ENCODE measurements at places on chromosomes 5 and 9.

- DNase-seq = no peak
Measured at GRCh38 chr9:70959366-70959765, 162.1 kb downstream of the TRPM3 start.

GRCh38 chr9:136186386-136186785 lies 18.5 kb downstream of the LHX3 start:
- DNase-seq = no peak

DNA sequence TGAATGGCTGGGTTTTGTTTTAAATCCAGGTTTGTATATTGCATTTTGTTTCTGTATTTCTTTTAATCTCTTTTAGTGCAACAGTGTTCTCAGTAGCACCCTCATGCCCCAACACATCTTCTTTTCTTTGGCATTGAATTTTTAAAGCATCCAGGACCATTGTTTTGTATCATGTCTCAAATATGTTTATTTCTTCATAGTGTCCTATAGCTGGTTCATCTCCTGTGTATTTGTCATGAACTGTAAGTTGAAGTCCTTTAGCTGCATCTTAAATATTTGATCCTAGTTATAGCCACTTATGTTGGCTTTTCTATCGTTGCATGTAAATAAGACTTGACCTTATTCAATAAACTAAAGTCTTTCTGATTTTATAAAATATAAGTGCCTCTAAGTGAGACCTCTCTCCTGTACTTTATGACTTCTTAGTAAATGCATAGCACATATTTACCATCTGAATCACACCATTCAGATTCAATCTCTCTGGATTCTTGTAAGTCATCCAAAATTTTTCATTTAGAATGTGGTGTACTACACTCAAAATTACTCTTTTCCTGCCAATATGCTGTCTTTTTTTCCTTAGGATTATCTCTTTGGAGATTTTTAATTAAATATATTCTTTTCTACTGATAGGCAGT lies 21.0 kb upstream of the ERCC6L2 start:
- no peak for DNase-seq

- no peak for DNase-seq
Measured at GRCh38 chr9:2420543-2420942, 201.0 kb upstream of the VLDLR start.

DNA sequence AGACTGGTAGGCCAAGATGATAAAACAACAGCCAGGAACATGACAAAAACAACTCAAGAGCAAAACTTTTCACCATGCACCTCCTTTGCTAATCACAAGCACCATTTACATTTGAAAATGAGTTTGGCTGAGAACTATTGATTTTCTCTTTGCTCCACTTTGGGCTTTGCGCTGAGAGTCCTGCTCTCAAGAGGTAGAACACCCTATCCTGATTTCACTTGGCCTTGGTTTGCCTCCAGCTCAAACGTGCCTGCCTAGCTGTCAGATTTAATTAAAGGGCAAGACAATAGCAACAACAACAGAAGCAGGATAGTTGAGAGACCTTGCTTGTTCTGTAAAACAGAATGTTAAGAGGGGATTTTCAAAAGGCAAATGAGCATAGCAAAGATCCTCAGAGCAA lies 128.2 kb upstream of the ASTN2 start:
- no peak for DNase-seq

DNA sequence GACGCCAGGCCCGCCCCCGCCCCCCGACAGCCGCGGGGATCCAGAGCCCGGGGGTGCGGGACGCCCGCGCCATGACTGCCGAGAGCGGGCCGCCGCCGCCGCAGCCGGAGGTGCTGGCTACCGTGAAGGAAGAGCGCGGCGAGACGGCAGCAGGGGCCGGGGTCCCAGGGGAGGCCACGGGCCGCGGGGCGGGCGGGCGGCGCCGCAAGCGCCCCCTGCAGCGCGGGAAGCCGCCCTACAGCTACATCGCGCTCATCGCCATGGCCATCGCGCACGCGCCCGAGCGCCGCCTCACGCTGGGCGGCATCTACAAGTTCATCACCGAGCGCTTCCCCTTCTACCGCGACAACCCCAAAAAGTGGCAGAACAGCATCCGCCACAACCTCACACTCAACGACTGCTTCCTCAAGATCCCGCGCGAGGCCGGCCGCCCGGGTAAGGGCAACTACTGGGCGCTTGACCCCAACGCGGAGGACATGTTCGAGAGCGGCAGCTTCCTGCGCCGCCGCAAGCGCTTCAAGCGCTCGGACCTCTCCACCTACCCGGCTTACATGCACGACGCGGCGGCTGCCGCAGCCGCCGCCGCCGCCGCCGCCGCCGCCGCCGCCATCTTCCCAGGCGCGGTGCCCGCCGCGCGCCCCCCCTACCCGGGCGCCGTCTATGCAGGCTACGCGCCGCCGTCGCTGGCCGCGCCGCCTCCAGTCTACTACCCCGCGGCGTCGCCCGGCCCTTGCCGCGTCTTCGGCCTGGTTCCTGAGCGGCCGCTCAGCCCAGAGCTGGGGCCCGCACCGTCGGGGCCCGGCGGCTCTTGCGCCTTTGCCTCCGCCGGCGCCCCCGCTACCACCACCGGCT lies 1.0 kb downstream of the FOXE1 start:
- no peak for DNase-seq

- no peak for DNase-seq
Measured at GRCh38 chr9:8962084-8962483, 1162.5 kb upstream of the DMAC1 start.

DNA sequence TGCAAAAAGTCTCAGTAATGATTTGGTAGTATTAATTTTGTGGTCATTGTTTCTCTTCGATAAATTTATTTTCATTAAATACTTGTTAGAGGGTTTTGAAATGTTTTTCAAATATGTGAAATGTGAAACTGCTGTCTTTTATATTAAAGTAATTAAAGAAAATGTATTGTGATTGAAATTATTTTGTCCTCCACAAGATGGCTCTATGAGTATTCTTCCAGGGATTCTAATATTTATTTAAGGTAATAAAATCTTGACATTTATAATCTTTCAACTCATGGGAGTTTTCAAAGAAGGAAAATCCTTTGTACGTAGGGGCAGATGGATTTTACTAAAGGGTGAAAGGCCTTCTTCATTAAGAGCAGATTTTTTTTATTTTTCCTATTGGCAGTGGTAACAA lies 19.3 kb downstream of the ISOC1 start:
- no peak for DNase-seq

DNA sequence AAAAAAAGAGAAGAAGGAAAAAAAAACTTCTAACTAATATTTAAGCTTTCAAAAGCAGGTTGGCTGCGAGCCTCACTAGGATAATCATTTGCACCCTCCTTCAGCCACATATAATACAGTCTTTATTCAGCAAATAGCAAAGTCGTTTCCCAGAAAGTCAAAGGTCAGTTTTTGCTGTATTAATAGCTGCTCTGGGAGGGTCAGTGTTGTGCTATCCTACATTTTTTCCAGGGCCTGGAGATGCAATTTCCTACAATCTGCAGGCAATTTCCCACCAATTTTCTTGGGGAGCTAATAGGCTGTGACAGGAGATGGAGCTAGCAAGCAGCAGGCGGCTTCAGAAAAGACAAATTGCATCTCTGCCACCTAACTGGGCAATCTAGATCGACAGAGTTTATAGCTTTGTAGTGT lies 136.8 kb downstream of the TLE1 start:
- DNase-seq = no peak

DNA sequence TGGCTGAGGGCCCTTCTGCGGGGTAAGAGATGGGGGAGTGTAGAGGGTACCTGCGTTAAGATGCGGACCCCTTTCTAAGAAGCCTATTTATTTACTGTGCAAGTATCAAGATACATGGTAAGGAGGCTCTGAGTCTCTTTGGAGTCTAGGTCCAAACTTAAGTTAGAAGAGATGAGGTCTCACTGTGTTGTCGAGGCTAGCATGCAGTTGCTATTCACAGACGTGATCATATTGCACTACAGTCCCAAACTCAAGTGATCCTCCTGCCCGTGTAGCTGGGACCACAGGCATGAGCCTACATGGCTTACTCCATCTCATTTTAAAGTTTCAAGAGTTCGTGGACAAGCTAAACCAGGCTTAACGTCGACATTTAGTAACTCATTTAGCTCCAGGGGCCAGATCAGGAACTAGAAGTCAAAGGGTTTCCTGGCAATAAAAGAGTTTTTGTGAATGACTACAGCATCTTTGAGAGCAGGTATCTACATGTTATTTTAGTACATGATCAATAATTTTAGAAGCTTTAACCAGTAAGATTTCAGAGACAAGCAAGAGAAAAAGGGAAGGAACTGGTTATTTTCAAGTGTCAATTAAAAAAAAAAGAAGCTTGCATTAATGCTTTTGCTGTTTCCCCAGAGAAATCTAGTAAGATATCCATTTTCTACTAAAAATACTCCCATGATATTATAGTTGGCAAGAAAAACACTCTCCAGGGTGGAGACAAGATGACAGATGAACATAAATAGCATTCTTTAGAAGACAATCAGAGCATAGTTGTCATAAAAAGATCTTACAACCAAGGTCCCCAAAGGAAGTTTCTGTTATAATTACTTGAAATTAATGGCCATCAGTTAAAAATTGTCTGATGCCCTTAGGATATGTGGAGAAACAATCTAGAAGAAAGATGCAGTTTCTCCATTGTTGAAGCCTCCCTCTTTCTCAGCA lies 141.3 kb downstream of the SCAMP1 start:
- DNase-seq = no peak

DNA sequence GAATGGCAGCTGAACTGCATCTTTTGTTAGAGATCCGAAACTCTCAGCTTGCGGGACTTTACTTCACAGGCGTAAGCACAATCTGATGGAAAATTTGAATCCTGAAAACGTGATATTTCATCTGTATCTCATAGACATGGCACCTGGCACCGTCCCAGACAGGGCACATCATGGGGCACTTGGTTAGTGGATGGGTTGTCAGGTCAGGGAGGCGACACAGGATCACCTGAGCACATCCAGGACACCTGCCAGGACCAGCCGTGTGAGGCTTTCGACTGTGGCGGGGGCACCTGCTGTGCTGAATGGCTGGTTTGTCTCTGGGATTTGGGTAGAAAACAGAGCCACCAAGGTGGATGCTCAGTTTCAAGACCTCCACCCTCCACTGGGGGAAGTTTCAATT lies 11.3 kb upstream of the ZFP62 start:
- no peak for DNase-seq

- DNase-seq = peak; percentile 87
Measured at GRCh38 chr9:126611592-126612325, 2.0 kb upstream of the LMX1B start.

DNA sequence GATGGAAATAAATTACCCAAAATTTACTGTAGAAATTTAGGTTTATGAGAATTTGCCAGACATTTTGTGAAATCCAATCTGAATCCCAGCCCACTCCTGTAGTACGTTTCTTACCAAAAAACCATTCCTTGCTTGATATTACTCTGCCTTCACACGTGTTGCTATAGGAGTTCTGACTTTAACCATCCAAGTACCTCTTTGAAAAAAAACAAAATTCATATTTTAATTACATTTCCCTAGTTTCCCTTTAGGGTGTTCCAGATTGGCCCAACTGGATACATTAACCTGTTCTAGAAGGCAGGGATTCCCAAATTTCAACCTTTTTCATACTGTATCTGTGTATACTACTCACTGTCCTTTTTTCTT lies 1.4 kb upstream of the PJA2 start:
- no peak for DNase-seq

DNA sequence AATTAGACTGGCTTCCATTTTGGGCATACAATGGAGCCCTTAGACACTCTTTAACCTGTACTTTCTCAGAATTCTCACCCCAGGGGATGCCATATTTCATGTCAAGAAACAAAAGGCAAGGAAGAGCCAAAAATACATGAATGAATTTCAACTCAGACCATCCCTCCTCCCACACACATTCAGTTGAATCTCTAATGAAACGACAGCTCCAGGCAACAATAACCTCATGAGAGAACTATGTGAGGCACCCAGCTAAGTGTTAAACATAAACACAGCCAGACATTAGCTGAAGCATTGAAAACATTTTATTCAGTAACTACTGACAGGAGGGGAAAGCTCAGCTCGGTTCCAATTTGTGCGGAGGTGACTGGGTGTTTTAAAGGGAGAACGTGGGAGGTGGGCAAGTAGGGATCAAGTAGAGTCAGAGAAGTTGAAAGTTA lies 1359.1 kb upstream of the CDH9 start:
- no peak for DNase-seq

GRCh38 chr5:57650360-57651069 lies 167.9 kb upstream of the ACTBL2 start:
- no peak for DNase-seq

- DNase-seq = no peak
Measured at GRCh38 chr5:168608386-168608785, 29.2 kb upstream of the PANK3 start.

DNA sequence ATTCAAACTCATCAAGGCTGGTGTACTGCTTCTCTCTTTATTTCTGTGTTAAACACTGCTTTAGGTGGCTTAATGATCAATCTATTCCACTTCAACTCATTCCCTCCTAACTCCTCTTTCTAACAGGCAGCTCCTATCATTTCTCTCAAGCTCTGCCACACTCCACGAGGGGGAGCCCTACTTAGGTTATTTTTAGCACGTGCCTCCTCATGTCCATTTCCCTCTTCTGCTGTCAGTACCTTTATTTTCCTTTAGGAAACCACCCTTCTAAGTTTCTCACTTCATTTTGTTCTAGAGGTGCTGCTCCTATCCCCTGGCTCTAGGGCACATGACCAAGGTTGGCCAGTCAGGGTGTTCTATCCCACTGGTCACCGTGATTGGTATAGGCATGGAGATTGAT lies 6.7 kb upstream of the BRINP1 start:
- no peak for DNase-seq

DNA sequence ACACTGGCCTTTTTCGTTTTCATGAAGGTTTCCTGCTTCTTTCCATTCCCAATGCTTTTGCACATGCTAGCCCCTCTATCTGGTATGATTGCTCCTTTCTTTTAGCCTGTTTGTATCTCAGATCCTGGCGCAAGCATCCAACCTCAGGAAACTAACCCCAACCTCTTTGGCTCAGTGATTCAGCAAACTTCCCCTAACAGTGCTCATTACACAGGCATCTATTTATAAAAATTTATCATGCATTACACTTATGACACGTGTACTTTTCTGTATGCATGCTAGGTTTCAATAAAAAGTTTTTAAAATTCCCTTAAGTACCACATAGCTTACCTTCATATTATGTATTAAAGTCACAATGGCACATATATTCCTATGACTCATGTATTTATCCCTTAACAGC lies 218.9 kb downstream of the EPB41L4A start:
- no peak for DNase-seq

- no peak for DNase-seq
Measured at GRCh38 chr5:93079046-93079445, 502.0 kb downstream of the NR2F1-AS1 start.

Measured in psoas muscle (tissue), 8 donors.